ENCODE measurements at places on chromosomes 6 and 20.

DNA sequence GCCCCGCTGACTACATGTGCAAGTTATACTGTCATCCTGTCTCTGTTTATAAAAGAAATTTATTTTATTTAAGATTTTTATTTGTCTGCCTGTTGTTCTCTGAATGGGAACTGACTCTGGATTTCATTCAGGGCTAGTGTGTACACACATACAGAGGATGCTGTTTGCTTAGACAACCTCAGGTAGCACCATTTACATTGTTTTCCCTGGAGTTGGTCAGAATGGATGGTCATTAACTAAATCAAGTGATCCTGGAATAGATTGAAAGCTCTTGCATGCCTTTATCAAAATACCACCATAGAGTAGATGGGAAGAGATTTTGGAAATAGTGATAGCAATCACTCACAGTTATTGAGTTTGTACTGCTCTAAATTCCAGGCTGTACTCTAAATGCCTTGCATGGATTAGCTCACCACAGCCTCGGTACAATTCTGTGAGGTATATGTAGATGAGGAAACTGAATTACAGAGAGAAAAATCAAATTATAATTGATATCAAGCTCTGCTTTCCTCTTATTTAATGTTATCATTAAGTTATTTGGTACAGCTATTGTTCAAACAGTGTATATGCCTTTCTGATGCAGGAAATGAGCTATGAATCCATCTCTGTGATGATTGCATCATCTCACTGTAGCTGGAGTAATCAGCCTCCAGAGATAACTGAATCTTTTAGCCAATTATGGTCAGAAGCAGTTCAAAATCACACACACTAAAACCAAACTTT, 51.9 kb downstream of the RNF217 start:
- DNase-seq: no peak

- DNase-seq: no peak
Measured at GRCh38 chr6:82584194-82584695, 220.6 kb downstream of the TPBG start.

GRCh38 chr6:152146385-152146784, 338.9 kb downstream of the ESR1 start:
- DNase-seq: no peak

GRCh38 chr6:13278991-13279390, 49.3 kb downstream of the TBC1D7 start:
- no peak for DNase-seq

DNA sequence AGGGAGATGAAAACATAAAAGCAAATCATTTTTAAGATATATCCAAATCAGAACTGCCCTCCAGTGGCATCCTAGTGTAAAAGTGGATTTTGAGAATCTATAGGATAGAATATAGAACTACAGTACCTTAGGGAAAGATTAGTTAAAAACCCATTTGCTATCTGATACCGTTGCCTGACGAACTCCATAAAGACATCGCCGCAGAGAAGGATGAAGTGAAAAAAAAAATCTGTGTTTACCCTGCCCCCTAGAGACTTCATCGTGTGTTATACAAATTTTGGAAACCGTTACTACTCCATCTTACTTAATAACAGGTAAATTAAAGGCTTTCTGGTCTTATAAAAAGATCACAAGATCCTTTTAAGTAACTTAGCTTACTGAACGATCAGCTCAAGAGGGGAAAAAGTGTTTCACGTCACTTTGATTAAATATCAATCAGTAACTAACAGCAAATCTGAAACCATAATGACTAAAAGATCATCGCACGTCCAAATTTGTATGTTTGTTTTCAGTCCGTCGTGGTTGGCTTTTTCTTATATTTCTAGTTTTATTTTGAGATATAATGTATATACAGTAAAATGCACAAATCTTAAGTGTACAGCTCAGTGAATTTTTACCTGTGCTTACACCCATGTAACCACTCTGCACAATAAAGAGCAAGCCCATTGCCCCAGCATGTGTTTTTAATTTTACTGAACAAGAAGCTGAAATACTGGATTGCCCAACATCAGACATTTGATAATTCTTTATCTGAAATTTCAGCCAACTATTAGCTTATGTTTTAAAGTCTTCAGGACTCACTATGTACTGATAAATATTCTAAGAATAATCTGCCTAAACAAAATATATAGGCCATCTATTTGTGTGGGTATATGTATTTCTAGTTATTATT, 881 bp upstream of the MCM3 start:
- no peak for DNase-seq

GRCh38 chr20:60589623-60590022, 631.4 kb downstream of the CDH26 start:
- DNase-seq: no peak

GRCh38 chr6:116531675-116532570, 13.6 kb downstream of the TRAPPC3L start:
- DNase-seq: peak; percentile 50

DNA sequence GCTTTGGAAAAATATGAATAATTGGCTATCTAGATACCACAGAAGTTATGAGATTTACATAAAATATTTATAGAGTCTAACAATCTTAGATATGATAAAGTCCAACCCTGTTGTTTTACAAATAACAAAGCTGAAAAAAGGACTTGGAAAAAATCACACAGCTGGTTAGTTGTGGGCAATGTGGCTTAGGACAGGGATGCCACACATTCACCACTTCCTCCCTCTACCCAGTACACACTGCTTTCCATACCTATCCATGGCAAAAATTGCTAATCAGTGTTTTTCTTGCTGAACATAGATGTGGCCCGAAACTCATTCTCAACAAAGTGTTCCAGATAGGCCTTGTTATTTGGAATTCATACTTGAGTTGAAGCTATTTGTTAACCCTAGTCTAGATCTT, 147.3 kb upstream of the BMP5 start:
- no peak for DNase-seq

- no peak for DNase-seq
Measured at GRCh38 chr6:129073691-129074395, 190.9 kb downstream of the LAMA2 start.

GRCh38 chr20:17797161-17797560, 97.4 kb downstream of the BANF2 start:
- no peak for DNase-seq

Data from omental fat pad (tissue), 4 donors.